ENCODE measurements at places on chromosomes 11 and 22.

GRCh38 chr22:41862530-41863266 lies 29.8 kb downstream of the SREBF2 start:
- DNase-seq: no peak

GRCh38 chr11:42800041-42800440 lies 511.8 kb upstream of the API5 start:
- DNase-seq: no peak

DNA sequence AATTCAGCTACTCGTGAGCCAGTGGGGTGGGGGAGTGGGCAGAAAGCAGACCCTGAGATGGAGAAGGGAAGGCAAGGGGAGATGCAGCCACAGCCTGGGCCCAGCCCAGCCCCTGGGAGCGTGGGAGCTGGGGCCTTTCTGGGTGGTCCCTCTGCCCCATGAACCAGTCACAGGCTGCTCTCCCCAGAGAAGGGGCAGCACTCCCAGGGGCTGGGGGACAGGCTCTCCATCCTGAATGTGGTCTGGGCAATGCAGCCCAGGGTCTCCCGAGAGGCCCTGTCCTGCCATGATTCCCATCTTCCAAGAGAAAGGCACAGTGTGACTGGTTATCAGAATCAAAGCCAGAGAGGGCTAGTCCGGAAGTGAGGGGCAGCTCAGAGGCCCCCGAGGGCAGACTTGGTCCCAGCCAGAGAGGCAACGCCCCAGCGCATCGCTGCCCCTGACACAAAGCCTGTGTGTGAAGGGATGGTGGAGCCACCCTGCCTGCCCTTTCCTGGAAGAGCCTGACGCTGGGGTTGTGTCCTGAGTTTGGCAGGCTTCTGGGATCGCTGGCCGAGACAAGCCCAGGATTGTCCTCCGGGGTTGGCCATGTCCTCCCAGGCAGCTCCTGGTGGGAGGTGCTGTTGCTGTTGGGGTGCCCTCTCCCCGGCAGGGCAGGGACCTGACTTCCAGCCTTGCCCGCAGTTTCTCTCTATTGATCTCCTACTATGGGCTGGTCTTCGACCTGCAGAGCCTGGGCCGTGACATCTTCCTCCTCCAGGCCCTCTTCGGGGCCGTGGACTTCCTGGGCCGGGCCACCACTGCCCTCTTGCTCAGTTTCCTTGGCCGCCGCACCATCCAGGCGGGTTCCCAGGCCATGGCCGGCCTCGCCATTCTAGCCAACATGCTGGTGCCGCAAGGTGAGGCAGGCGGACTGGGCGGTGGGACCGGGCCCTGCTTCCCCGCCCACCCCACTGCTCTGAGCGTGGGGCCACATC lies 23.8 kb upstream of the SLC22A12 start:
- DNase-seq: no peak

DNA sequence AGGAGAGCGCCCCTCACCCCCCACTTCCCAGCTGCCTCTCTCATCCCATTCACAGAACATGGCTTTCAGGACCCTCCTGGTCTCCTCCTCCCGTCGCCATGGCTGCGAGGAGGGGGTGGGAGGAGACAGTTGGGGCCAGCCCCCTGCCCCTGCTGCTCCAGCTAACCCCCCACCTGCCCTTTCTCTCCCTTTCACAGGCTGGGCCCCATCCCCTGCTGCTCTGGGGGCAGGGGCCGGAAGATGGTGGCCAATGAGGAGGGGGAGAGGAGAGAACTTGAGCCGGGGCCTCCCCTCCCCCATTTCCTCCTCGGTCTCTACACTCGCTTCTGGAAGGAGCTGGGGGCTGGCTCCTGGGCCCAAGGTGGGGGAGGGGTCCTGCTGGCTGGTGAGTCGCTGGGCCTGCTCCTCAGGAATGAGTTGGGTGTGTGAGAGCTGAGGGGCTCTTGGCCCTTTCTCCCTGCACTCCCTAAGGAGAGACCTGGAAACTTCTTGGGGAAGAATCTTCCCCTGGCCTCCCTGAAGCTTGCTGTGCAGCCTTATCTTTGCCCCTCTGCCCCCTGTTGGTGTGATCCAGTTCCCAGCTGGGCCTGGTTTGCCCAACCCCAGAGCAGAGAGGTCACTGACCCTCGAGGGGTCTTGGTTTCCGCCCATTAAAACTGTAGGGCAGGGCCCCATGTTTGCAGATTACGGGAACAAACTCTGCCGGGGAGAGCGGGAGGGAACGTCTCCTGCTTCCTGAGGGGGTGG lies 10.2 kb downstream of the YPEL4 start:
- no peak for DNase-seq

Data from activated CD8-positive, alpha-beta memory T cell treated with anti-CD3 and anti-CD28 coated beads for 4 hours (primary cell).